ENCODE measurements at places on chromosomes 7 and 10. TPM values are rescaled to one million over a fixed set of nuclear protein-coding genes. Genes with fewer than 3 reads are reported as not detected.

- no peaks in the 10 kb centered on the region for H3K36me3 ChIP-seq
- DNase-seq: no peak
Measured at GRCh38 chr7:118053353-118053752, 130.6 kb upstream of the LSM8 start.

DNA sequence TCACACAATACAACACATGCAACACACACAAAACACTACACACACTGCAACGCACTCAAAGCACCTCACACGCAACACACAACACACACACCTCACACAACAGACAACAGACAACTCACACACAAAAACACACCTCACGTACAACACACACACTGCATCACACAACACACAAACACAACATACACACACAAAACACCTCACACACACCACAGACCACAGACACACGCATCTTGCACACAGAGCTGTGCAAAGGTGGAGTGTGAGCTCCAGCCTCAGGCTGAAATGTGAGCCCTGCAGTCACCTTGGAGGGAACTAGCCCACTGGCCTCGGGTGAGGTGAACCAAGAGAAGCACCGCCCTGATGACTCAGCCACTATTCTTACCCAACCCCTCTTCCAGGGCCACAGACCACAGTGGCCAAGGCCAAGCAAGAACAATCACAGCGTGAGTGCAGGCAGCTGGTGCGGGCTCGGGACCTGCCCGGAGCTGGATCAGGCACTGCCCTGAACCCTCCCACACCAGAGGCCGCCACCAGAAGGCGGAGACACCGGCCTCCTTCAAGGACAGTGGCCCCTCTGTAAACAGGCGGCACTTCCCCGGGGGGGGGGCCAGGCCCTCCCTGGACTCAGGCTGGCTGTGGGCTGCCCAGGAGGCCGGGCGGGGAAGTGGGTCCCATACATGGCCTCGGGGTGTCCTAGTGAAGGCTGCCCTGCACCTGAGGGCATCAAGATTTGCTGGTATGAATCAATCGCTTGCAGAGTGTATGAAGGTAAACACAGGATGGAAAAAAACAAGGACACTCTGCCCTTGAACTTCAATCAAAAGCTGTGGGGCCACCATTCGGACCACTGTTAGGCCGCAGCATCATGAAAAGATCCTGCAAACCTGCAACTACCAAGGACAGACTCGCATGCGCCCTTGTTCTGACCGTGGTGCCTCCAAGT, 106.7 kb downstream of the TNS3 start:
- peaks cover 5% of the 10 kb centered on the region for H3K4me1 ChIP-seq
- H3K4me3 ChIP-seq: peak overlapping the region; percentile 34
- peak; percentile 85 for DNase-seq
- no peaks in the 10 kb centered on the region for H3K36me3 ChIP-seq
- H3K27me3 ChIP-seq: no peaks in the 10 kb centered on the region
- H3K27ac ChIP-seq: peak overlapping the region; percentile 88

DNA sequence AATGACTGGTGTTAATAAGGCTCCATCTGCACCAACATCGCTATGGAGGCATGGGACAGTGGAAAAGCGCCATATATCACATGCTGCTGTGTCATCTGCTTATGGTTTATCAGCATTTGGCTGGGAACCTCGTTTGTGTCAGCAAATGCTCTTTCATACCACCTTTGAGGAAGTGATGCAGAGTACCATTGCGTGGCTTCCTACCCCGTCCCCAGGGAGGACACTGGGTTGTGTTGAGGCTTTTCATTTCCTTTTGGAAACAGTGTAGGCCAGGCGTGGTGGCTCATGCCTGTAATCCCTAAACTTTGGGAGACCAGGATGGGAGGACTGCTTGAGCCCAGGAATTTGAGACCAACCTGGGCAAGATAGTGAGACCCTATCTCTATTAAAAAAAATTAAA, 6.8 kb downstream of the TACR2 start:
- no peaks in the 10 kb centered on the region for H3K4me1 ChIP-seq
- H3K36me3 ChIP-seq: no peaks in the 10 kb centered on the region
- DNase-seq: peak; percentile 40
- no peak overlapping the region for H3K27ac ChIP-seq
- H3K4me3 ChIP-seq: no peak overlapping the region

DNA sequence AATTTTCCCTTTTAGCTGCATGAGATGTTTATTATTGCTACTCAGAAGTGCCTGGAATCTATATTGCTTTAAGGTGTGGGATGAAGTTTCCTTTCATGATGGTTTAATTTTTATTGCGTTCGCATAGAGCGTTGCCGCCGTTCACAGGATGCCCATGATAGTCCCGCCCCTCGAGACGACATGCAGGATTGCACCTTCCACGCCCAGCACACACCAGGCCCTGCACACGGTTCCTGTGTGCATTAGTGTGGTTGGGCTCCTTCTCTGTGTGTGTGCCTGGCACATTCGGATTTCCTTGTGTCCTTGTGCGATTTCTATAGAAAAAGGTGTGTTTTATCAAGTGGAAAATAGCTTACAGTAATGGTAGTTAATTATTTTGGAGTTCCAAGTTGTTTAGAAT, 42.1 kb downstream of the MGMT start:
- no peak for DNase-seq
- no peak overlapping the region for H3K27ac ChIP-seq
- H3K4me1 ChIP-seq: no peaks in the 10 kb centered on the region
- H3K36me3 ChIP-seq: no peaks in the 10 kb centered on the region
- no peak overlapping the region for H3K4me3 ChIP-seq
- no peaks in the 10 kb centered on the region for H3K27me3 ChIP-seq

DNA sequence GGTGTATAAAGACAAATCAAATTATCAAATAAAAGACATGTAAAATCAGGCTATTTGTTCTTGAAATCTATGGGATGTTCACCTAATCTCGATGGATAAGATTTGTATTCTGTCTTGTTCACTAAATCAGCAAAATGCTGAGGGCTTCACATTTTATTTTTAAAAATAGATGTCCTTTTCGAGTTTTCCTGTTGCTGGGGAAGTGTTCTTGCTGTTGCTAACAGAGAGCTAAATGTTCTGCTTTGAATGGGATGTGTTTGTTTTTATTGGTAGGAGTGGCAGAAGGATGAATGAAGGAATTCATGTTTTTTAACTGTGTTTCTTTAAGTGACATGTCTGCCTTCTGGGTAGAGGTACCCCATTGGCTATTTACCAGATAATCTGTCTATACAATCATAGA, 7.3 kb upstream of the SNX13 start:
- no peak for DNase-seq
- no peaks in the 10 kb centered on the region for H3K36me3 ChIP-seq
- H3K27ac ChIP-seq: no peak overlapping the region
- no peak overlapping the region for H3K4me3 ChIP-seq
- no peaks in the 10 kb centered on the region for H3K27me3 ChIP-seq
- no peaks in the 10 kb centered on the region for H3K4me1 ChIP-seq

Gene ANXA8
- 29.4 TPM for total RNA-seq

GRCh38 chr7:70634071-70634470, 497.9 kb upstream of the GALNT17 start:
- no peaks in the 10 kb centered on the region for H3K27me3 ChIP-seq
- no peak for DNase-seq
- no peak overlapping the region for H3K27ac ChIP-seq
- H3K36me3 ChIP-seq: no peaks in the 10 kb centered on the region

Gene NUTM2A
- 2.9 TPM for total RNA-seq

GRCh38 chr10:62735464-62736167, 68.9 kb upstream of the ADO start:
- no peaks in the 10 kb centered on the region for H3K36me3 ChIP-seq
- H3K4me1 ChIP-seq: no peaks in the 10 kb centered on the region
- DNase-seq: no peak
- H3K27me3 ChIP-seq: no peaks in the 10 kb centered on the region
- no peak overlapping the region for H3K27ac ChIP-seq

Gene COL1A2
- 113 TPM for total RNA-seq

Gene LRRTM3
- not detected for total RNA-seq

Gene OR2A5
- not detected for total RNA-seq

- no peak overlapping the region for H3K4me3 ChIP-seq
- H3K36me3 ChIP-seq: no peaks in the 10 kb centered on the region
- DNase-seq: no peak
- H3K27ac ChIP-seq: no peak overlapping the region
- H3K27me3 ChIP-seq: no peaks in the 10 kb centered on the region
- no peaks in the 10 kb centered on the region for H3K4me1 ChIP-seq
Measured at GRCh38 chr10:31578951-31579350, 259.9 kb downstream of the ZEB1 start.

Gene CPA4
- 0.98 TPM for total RNA-seq
